ENCODE measurements at places on chromosomes 11 and 22. TPM values are rescaled to one million over a fixed set of nuclear protein-coding genes. Genes with fewer than 3 reads are reported as not detected.

DNA sequence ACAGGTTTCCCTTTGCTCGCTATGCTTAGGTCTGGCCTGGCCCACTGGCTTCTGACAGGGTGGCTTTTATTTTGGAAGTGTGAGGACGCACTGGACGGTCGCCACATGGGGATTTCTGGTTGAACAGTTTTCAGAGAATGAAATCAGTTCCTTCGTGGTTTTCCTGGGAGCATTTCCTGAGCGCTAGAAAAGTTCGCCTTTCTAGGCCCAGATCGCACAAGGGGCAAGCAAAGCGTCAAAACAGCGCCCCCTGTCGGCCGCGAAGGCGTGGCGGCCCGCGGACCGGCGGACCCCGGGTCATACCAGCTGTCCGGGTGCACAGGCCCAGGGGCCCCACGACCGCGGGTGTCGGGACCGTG is 12.7 kb upstream of the CYP2R1 start:
- H3K4me1 ChIP-seq, result no peaks in the 10 kb centered on the region
- DNase-seq, result peak; percentile 64
- H3K4me3 ChIP-seq, result peak overlapping the region; percentile 19

- no peak overlapping the region for H3K27ac ChIP-seq
- H3K27me3 ChIP-seq, result no peaks in the 10 kb centered on the region
- no peak overlapping the region for H3K4me3 ChIP-seq
- no peaks in the 10 kb centered on the region for H3K4me1 ChIP-seq
- H3K36me3 ChIP-seq, result no peaks in the 10 kb centered on the region
- DNase-seq, result no peak
Measured at GRCh38 chr11:130816546-130817329, 99.5 kb downstream of the SNX19 start.

DNA sequence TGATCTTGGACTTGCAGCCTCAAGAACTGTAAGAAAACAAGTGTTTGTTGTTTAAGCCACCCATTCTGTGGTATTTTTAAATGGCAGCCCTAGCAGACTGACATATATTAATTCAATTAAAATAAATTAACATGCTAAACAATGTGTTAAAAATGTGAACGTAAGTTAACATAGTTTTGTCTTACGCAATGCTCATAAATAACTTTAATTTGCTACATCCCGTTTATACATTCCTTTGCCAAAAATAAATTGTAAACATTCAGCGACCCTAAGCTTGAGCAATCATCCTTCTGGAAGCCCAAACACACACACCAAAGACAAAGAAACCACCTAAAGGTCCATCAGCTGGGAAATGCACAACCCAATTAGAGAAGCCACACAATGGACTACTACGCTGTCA is 70.4 kb downstream of the CELSR1 start:
- no peak overlapping the region for H3K4me3 ChIP-seq
- no peak for DNase-seq
- no peaks in the 10 kb centered on the region for H3K36me3 ChIP-seq

GRCh38 chr11:74493791-74494630 is 487 bp upstream of the LIPT2 start:
- H3K36me3 ChIP-seq, result no peaks in the 10 kb centered on the region
- H3K4me3 ChIP-seq, result peak overlapping the region; percentile 73
- H3K4me1 ChIP-seq, result no peaks in the 10 kb centered on the region
- H3K27ac ChIP-seq, result peak overlapping the region; percentile 97
- no peak for DNase-seq

GRCh38 chr11:49208006-49208721 is at the start of gene FOLH1:
Gene FOLH1, minus strand, starts transcription at chr11:49208602. Its CDS starts 193 bp downstream, at chr11:49208409.
- H3K4me3 ChIP-seq, result no peak within 1 kb of the TSS
- no peaks in the 10 kb centered on the region for H3K4me1 ChIP-seq
- no peaks in the 10 kb centered on the region for H3K27me3 ChIP-seq

DNA sequence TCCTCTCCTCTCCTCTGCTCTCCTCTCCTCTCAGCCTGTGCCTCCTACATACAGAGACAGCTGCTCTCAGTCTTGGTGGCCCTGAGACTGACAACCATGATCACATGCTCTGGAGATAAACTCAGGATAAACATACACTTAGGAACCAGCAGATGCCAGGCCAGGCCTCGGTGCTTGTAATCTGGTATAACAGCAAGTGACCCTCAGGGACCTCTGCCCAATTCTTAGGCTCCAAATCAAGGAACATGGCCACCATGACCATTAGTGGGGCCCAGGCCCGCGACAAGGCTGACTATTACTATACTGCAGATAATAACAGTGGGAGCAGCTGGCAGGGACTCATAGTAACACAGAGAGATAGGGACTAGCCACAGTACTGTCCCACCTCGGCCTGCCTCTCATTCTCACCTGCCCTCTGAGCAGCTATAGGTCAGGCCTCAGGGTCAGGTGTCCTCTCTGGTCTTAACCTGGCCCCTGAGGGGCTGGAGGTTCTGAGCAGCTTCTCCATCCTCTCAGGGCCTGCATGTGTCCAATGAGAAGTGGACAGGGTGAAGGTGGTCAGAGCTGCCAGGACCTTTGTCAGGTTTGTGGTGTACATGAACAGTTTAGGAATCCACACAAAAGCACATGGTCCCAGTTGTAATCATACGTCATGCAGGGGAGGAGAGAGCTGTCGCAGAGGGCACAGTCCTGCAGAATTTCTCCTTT is 106.1 kb downstream of the GGTLC2 start:
- DNase-seq, result no peak
- no peaks in the 10 kb centered on the region for H3K27me3 ChIP-seq
- no peak overlapping the region for H3K27ac ChIP-seq
- H3K4me3 ChIP-seq, result no peak overlapping the region
- H3K4me1 ChIP-seq, result no peaks in the 10 kb centered on the region

GRCh38 chr11:95702526-95702925 is 87.1 kb downstream of the FAM76B start:
- peak; percentile 88 for DNase-seq
- no peak overlapping the region for H3K4me3 ChIP-seq
- no peaks in the 10 kb centered on the region for H3K36me3 ChIP-seq
- peaks cover 5% of the 10 kb centered on the region for H3K4me1 ChIP-seq

GRCh38 chr22:41512421-41513194 is 31.7 kb downstream of the POLR3H start:
- H3K36me3 ChIP-seq, result peaks cover 32% of the 10 kb centered on the region
- H3K27ac ChIP-seq, result peak overlapping the region; percentile 88

Gene OR8A1
- total RNA-seq, result not detected

DNA sequence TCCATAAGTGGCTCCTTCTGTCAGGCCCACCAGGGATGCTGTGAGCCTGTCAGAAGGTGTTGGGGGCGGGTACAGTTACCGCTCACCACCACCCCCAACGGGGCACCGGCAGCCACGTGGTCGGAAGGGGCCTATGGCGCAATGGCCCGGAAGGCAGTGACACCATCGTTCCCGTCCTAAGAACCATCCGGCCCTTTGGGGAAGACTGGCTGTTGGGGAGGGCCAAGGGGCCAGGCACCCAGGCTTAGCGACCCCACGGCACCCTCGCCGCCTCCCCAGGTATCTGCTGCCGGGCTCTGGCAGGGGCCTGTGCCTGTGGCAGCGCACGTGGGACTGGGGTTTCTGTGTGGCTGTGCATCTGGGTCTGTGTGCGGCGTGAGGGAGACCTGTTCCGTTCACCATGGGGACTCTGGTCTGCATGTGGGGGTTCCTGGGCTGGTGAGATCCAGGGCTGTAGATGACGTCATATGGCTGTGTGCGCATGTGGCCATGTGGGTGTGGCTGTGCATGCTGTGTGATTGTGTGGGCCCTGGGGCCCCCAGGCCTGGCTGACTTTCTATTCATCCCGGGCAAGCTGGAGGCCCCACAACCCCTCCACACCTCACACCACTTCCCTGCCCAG is 717 bp downstream of the OSM start:
- no peaks in the 10 kb centered on the region for H3K36me3 ChIP-seq
- H3K27me3 ChIP-seq, result no peaks in the 10 kb centered on the region
- H3K27ac ChIP-seq, result no peak overlapping the region
- no peak overlapping the region for H3K4me3 ChIP-seq
